Forelimb muscle (tissue), 1 donor: ENCODE measurements at places on chromosomes 2 and 18. TPM values are rescaled to one million over a fixed set of nuclear protein-coding genes. Genes with fewer than 3 reads are reported as not detected.

DNA sequence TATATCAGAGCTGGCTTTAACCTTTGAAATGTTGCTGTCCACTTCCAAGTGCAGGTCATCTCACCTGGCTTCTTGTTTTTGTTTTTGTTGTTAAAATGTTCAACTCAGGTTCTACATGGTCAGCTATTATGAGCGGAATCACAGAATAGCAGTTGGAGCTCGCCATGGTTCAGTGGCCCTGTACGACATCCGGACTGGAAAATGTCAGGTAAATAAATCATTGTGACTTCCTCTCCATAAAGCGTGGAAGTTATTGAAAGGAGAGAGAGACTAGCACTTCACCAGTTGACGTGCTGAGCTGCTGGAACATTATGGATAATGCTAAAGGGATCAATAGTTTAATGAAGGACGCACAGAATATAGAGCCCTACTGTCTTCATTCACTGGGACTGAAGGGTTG lies 184.6 kb upstream of the BOD1L2 start:
- DNase-seq: no peak

DNA sequence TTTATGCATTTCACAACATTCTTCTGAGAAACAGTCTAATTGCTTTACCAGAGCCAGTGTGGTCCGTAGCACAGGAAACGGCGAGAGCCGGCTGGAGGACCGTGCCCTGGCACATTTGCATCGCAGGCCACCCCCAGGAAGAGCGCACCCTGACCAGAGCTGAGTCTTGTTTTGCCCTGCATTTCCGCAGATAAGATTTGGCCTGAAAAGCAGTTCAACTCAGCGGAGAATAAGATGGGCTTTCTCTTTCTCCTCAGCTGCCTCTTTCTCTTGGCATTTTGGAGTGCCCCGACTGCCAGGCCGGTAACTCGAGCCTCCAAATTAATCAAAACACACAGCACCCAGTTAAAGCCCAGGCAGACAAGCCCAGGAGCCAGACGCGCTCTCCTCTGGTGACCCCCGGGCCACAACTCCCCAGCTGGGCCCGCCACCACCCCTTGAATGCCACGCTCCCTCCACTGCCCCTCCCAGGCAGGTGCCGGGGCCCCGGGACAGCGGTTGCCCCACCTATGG lies 464 bp downstream of the COL4A4 start:
- DNase-seq: no peak

- no peak for DNase-seq
Observed at GRCh38 chr2:197388866-197389587, 45.8 kb downstream of the SF3B1 start.

DNA sequence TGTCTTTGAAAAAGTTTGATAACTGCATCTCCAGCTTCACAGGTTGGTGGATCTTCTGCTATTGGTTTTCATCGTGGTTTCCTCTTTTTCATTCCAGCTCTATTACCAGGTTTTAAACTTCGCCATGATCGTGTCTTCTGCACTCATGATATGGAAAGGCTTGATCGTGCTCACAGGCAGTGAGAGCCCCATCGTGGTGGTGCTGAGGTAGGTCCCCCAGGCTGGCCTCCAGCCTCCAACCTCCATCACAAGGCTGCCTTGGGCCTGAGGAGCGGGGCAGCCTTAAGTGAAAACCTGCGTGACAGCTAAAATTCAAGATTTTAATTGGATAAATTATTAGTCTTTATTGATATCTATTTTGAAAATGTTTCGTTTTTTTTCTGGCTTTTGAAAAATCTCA lies 9.7 kb downstream of the SEC11C start:
- DNase-seq: no peak

DNA sequence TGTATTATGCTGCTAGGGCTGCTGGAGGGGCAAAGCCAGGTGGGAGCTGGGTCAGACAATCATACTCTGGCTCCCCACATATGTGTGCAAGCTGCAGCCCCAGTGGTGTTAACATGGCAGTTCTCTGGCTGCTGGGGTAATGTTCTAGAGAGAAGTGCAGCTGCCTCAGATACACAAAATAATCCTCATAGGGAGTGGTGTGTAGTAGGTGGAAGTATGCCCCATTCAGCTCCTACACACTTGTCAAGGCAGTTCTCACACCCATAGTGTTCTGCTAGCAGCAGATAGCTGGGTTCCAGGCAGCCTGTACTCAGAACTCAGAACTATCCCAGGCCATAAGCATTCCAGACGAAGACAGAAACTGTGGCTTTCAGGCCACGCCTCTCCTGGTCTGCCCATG lies 87.9 kb upstream of the NT5C1B start:
- no peak for DNase-seq

DNA sequence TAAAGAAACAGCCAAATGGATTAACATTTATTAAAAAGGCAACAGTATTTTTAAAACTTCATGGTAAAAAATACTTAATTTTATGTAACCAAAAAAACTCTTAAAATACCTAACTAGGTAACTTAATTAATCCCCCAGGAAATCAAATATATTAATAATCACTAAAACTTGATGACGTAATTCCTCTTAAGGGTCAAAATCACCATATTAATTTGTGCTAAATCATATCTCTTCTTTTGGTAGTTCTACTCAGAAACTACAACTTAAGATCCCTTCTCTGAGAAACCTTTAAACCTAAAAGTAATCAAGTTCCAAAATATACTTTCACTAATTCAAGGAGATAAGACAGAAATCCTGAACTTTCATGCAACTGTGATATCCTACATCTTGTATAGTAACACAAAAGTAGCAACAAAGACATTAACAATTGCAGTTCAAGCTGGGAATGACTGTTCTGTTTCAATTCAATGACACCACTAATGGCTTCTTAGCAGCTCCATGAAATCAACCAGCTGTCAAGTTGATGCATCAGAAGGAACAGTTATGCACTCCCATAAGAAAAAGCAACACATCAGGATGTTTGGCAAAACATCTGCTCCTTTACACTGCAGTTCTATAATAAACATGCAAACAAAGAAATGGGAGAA lies 4.0 kb downstream of the BAZ2B start:
- DNase-seq: no peak

GRCh38 chr2:218186355-218186766 lies 19.6 kb upstream of the CXCR1 start:
- no peak for DNase-seq

DNA sequence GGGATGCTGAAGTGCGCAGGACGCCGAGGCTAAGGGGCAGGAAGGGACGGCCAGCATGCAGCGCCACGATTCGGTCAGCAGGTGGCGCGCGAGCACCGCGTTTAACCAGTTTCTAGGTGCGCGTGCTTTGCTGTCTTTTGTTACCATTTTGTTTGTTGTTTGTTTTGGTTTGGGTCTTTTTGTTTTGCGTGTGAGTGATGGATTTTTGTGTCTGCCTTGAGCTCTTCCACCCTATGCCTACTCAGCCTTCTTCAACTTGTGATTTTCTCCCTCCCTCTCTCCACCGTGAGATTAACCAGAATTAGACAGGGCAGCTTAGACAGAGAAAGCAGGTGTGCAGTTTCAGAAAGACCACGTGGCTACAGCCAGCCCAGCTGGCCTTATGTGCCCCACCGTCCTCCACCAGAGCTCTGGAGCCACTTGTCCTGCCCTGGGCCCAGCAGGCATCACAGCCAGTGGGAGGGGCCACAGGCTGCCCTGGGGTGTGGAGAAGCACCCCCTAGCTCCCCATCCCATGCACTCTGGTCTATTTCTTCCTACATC lies 180.2 kb downstream of the RNF144A start:
- DNase-seq: peak; percentile 25

DNA sequence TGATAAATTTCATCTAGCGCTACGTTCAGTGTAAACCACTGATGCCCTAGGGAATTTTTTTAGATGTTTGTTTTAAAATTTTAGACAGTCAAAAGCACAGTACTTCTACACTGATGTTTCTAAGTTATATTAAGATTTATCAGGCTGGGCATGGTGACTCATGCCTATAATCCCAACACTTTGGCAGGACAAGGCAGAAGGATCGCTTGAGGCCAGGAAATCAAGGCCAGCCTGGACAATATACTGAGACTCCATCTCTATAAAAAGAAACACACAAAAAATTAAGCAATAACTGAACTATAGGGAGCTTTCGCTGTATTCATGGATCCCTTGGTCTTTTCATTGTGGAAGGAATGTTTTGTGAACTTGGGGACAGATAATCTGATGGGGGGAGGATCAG lies 50.6 kb upstream of the MAPRE2 start:
- no peak for DNase-seq

DNA sequence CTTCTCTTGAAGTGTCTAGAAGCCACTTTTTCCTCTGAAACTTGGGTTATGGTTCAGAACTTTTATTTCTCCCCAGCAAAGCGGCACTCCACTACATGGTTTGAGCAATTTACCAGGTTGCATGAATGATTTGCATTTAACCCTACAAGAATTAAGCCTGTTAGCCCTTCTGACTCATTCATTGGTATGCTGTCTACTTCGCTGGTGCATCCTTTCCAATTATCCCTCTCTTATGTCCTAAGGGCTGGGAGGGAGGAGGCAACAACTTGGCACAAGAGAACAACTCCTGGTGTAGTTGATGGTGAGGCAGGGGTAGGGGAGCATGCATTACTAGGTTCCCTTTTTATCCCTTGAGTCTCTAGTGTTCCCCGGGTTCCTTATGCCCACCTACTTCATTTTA lies 293.4 kb upstream of the MEX3C start:
- no peak for DNase-seq

- no peak for DNase-seq
Observed at GRCh38 chr2:27118525-27119329, at the start of gene CGREF1. Gene CGREF1, minus strand, starts transcription at chr2:27119128. Its CDS starts 14,762 bp downstream, at chr2:27104366.

DNA sequence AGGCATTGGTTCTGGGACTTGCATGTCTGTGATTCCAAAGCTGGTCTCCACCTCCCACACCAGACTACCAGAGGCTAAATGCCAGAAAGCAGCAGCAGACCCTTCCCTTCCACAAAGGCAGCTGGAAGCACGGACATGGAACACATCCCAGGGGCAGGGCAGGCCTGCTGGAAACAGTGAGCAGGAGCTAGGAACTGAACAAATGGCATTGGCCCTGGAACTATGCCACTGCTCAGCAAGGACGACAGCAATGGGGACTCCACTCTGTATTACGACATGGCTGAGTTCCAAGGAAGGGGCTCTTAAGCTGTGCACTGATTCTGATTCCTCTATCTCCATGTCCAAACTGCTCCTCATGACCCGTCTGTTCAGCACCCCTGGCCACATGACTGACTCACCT lies 77.8 kb upstream of the TFCP2L1 start:
- no peak for DNase-seq

- DNase-seq: no peak
Observed at GRCh38 chr2:38152035-38152434, 76.1 kb upstream of the CYP1B1 start.

Gene SEPTIN10
- 75.9 TPM for polyA plus RNA-seq

Gene CERS6
- 38.1 TPM for polyA plus RNA-seq

Gene CKAP2L
- polyA plus RNA-seq: 6.4 TPM

Gene FEV
- not detected for polyA plus RNA-seq

Gene CRYGB
- not detected for polyA plus RNA-seq

Gene ASTL
- not detected for polyA plus RNA-seq

Gene UGT1A10
- polyA plus RNA-seq: not detected

Gene ZFP36L2
- 55.1 TPM for polyA plus RNA-seq

Gene RIT2
- polyA plus RNA-seq: not detected
